ENCODE measurements at places on chromosomes 7 and 10. TPM values are rescaled to one million over a fixed set of nuclear protein-coding genes. Genes with fewer than 3 reads are reported as not detected.

Gene ASB13
- 7.5 TPM for polyA plus RNA-seq

Gene ZNF438
- polyA plus RNA-seq, result 4.1 TPM

Gene ARHGAP19
- polyA plus RNA-seq, result 1.9 TPM

Gene ANKRD30A
- not detected for polyA plus RNA-seq

Gene SPDYE8
- polyA plus RNA-seq, result 0.14 TPM

Gene TEX36
- polyA plus RNA-seq, result 0.35 TPM

Gene MYL10
- polyA plus RNA-seq, result not detected

Gene MMP21
- not detected for polyA plus RNA-seq

Gene PLEKHS1
- polyA plus RNA-seq, result not detected

Gene LAMB1
- 107 TPM for polyA plus RNA-seq

Gene FGFBP3
- 0.72 TPM for polyA plus RNA-seq

Gene SPAG6
- not detected for polyA plus RNA-seq

Gene LLCFC1
- not detected for polyA plus RNA-seq

Gene DPP6
- not detected for polyA plus RNA-seq

Gene ANKRD2
- polyA plus RNA-seq, result not detected

Gene ZNF775
- polyA plus RNA-seq, result 1.6 TPM

Gene UPK3B
- polyA plus RNA-seq, result not detected

Gene POR
- polyA plus RNA-seq, result 54.4 TPM

Gene C1GALT1
- 79.0 TPM for polyA plus RNA-seq

Gene ASB15
- not detected for polyA plus RNA-seq

Gene COBL
- not detected for polyA plus RNA-seq

Gene LEP
- 0.09 TPM for polyA plus RNA-seq

Gene TRIP6
- 71.3 TPM for polyA plus RNA-seq

Gene GPR146
- 4.3 TPM for polyA plus RNA-seq

Gene AZGP1
- not detected for polyA plus RNA-seq

Gene MLXIPL
- not detected for polyA plus RNA-seq

Gene ZNF248
- 7.4 TPM for polyA plus RNA-seq

Gene DNAAF5
- 5.5 TPM for polyA plus RNA-seq

Gene NFKB2
- 5.7 TPM for polyA plus RNA-seq

Gene LRRC17
- 0.22 TPM for polyA plus RNA-seq

Gene CYP3A5
- 0.33 TPM for polyA plus RNA-seq

Gene GIMAP7
- not detected for polyA plus RNA-seq

Gene C7orf57
- not detected for polyA plus RNA-seq

Gene FGFR2
- polyA plus RNA-seq, result 0.15 TPM

Gene ADCYAP1R1
- not detected for polyA plus RNA-seq

Data from GM23248 (cell line).